ENCODE measurements at places on chromosomes 4 and X. TPM values are rescaled to one million over a fixed set of nuclear protein-coding genes. Genes with fewer than 3 reads are reported as not detected.

Gene RBMXL3
- total RNA-seq, result not detected

Gene ARSJ
- 15.4 TPM for total RNA-seq

Gene HNRNPH2
- total RNA-seq, result 81.4 TPM

Gene GLRA2
- total RNA-seq, result not detected

Gene TBC1D8B
- total RNA-seq, result 2.4 TPM

Gene SCD5
- 23.6 TPM for total RNA-seq

Gene SGMS2
- 53.0 TPM for total RNA-seq

Gene CT45A3
- total RNA-seq, result not detected

Gene GPM6B
- 0.13 TPM for total RNA-seq

Gene NAT8L
- under 0.01 TPM for total RNA-seq

Gene FAM236B
- not detected for total RNA-seq

Gene TRMT2B
- 17.1 TPM for total RNA-seq

Gene NUP54
- 43.4 TPM for total RNA-seq

Gene CYTL1
- 41.8 TPM for total RNA-seq

Gene ASB9
- total RNA-seq, result 2.9 TPM

Gene CLCN4
- 6.3 TPM for total RNA-seq

Gene STATH
- total RNA-seq, result not detected

Gene ZAR1
- total RNA-seq, result not detected

Gene TRPC5OS
- not detected for total RNA-seq

Gene TLR6
- total RNA-seq, result 0.13 TPM

Gene BEX5
- total RNA-seq, result 0.90 TPM

Gene TCEAL2
- total RNA-seq, result not detected

Gene NLGN3
- total RNA-seq, result 0.13 TPM

Gene NWD2
- not detected for total RNA-seq

Gene IL13RA2
- total RNA-seq, result 1.0 TPM

Gene IGSF1
- 0.25 TPM for total RNA-seq

Gene MAGEA2
- total RNA-seq, result not detected

Gene F9
- not detected for total RNA-seq

Gene PPP2R2C
- total RNA-seq, result 0.39 TPM

Gene GAGE12J
- total RNA-seq, result not detected

Gene OTUD6A
- not detected for total RNA-seq

Gene MXRA5
- not detected for total RNA-seq

Gene FOXR2
- not detected for total RNA-seq

Gene SSR4
- total RNA-seq, result 155 TPM

Gene GUCY1A1
- 50.6 TPM for total RNA-seq

Gene SORCS2
- under 0.01 TPM for total RNA-seq

Gene NPY2R
- not detected for total RNA-seq

Gene ZBTB33
- total RNA-seq, result 12.2 TPM

Gene TMEM35A
- 1.9 TPM for total RNA-seq

Gene HTN1
- total RNA-seq, result 0.26 TPM

Gene PCDH18
- total RNA-seq, result 0.38 TPM

Gene SPIN2A
- 0.13 TPM for total RNA-seq

Gene MAGEA9B
- not detected for total RNA-seq

Gene UGT2A3
- total RNA-seq, result not detected

Gene KIAA1210
- not detected for total RNA-seq

Gene VSIG4
- not detected for total RNA-seq

Gene SYTL4
- total RNA-seq, result 16.8 TPM

Gene FAM120C
- 2.4 TPM for total RNA-seq

Gene PRR32
- not detected for total RNA-seq

Gene CHRDL1
- under 0.01 TPM for total RNA-seq

Gene MGAT4D
- total RNA-seq, result not detected

Gene RP2
- 24.3 TPM for total RNA-seq

All from dermis microvascular lymphatic vessel endothelial cell (primary cell).